ENCODE measurements at places on chromosomes 3 and 15. TPM values are rescaled to one million over a fixed set of nuclear protein-coding genes. Genes with fewer than 3 reads are reported as not detected.

GRCh38 chr15:29099131-29099880, 170.3 kb downstream of the NSMCE3 start:
- no peaks in the 10 kb centered on the region for H3K4me1 ChIP-seq
- H3K27me3 ChIP-seq = no peaks in the 10 kb centered on the region
- no peak overlapping the region for H3K4me3 ChIP-seq
- no peak for DNase-seq

Gene PSTPIP1
- total RNA-seq = 0.57 TPM

- H3K4me1 ChIP-seq = peaks cover 8% of the 10 kb centered on the region
- no peaks in the 10 kb centered on the region for H3K36me3 ChIP-seq
- H3K27ac ChIP-seq = no peak overlapping the region
- no peaks in the 10 kb centered on the region for H3K27me3 ChIP-seq
- DNase-seq = no peak
Observed at GRCh38 chr3:126536126-126536525, 12.2 kb downstream of the CHST13 start.

- H3K36me3 ChIP-seq = no peaks in the 10 kb centered on the region
- no peaks in the 10 kb centered on the region for H3K4me1 ChIP-seq
- no peaks in the 10 kb centered on the region for H3K27me3 ChIP-seq
- no peak overlapping the region for H3K4me3 ChIP-seq
- H3K27ac ChIP-seq = no peak overlapping the region
Observed at GRCh38 chr3:73321286-73321999, 260.0 kb downstream of the EBLN2 start.

Gene WDR93
- not detected for total RNA-seq

GRCh38 chr15:96347181-96348111, 16.9 kb downstream of the NR2F2 start:
- H3K27me3 ChIP-seq = no peaks in the 10 kb centered on the region
- DNase-seq = no peak
- peaks cover 73% of the 10 kb centered on the region for H3K4me1 ChIP-seq
- H3K27ac ChIP-seq = peak overlapping the region; percentile 87

GRCh38 chr3:37227870-37228549, 53.6 kb upstream of the LRRFIP2 start:
- H3K36me3 ChIP-seq = no peaks in the 10 kb centered on the region
- no peaks in the 10 kb centered on the region for H3K27me3 ChIP-seq
- no peak for DNase-seq

Gene CLRN1
- total RNA-seq = not detected

Gene PLSCR1
- 51.1 TPM for total RNA-seq

DNA sequence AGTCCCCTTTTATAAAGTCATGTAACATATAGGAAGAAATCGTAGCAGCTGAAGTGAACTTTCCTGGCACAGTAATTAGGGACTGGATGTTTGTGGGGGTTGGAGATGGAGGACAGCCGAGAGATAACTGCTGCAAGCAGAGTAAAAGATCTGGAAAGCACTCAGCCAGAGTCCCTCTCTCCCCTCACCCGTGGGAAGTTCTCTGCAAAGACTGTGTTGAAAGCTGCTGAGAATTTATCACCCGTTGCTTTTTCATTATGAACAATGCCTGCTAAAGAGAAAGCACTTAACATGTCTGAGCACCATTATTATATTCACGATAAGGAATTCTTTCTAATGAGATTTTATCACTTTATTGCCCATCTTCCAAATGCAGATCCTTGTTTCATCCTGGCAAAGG, 248.8 kb downstream of the SHOX2 start:
- H3K4me3 ChIP-seq = no peak overlapping the region
- H3K36me3 ChIP-seq = no peaks in the 10 kb centered on the region
- peaks cover 8% of the 10 kb centered on the region for H3K4me1 ChIP-seq

GRCh38 chr15:59960318-59960717, 43.8 kb upstream of the FOXB1 start:
- DNase-seq = no peak
- no peaks in the 10 kb centered on the region for H3K36me3 ChIP-seq
- no peaks in the 10 kb centered on the region for H3K4me1 ChIP-seq
- no peak overlapping the region for H3K27ac ChIP-seq
- no peaks in the 10 kb centered on the region for H3K27me3 ChIP-seq
- no peak overlapping the region for H3K4me3 ChIP-seq

DNA sequence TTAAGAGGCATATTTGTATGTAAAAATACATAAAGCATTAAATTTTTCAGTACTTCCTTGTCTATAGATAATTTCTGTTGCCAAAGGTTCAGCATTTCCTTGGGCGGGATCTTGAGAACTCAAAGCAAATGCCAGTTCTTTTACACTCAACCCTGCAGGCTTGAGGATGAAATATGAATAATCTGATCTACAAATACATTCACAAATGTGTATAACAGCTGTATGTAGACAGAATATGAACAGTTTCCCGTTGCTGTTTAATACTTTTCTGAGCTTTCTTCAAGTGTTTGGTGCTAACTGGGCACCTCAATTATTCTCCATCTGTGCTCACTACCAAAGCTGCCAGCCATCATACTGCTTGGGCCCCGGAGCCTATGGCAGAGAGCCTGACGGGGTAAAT, 661.3 kb downstream of the NLGN1 start:
- H3K4me3 ChIP-seq = no peak overlapping the region
- H3K4me1 ChIP-seq = no peaks in the 10 kb centered on the region
- H3K27ac ChIP-seq = no peak overlapping the region
- no peaks in the 10 kb centered on the region for H3K27me3 ChIP-seq

Gene CHCHD6
- total RNA-seq = 21.9 TPM

Gene CIB2
- total RNA-seq = 1.7 TPM

- H3K4me1 ChIP-seq = no peaks in the 10 kb centered on the region
- no peak for DNase-seq
- H3K27me3 ChIP-seq = no peaks in the 10 kb centered on the region
- H3K36me3 ChIP-seq = no peaks in the 10 kb centered on the region
- H3K27ac ChIP-seq = no peak overlapping the region
Observed at GRCh38 chr3:70224337-70224736, 88.1 kb downstream of the MDFIC2 start.

Gene CYFIP1
- total RNA-seq = 92.5 TPM

Gene CADPS
- total RNA-seq = not detected

Gene BLOC1S6
- total RNA-seq = 22.5 TPM

DNA sequence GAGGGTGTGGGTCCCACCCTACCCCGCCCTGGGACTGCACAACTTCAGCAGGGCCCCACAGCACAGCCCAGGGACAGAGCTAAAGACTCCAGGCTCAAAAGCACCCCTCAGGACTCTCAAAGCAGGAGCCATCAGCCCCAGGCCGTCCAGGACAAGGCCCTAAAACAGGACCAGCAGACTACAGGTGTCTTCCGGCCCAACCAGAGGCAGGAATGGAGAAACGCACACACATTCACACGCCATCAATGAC, 26.1 kb downstream of the ATRIP start:
- peak overlapping the region; percentile 49 for H3K4me3 ChIP-seq
- no peak for DNase-seq
- H3K4me1 ChIP-seq = peaks cover 89% of the 10 kb centered on the region
- H3K36me3 ChIP-seq = peaks cover 16% of the 10 kb centered on the region
- H3K27ac ChIP-seq = peak overlapping the region; percentile 97

DNA sequence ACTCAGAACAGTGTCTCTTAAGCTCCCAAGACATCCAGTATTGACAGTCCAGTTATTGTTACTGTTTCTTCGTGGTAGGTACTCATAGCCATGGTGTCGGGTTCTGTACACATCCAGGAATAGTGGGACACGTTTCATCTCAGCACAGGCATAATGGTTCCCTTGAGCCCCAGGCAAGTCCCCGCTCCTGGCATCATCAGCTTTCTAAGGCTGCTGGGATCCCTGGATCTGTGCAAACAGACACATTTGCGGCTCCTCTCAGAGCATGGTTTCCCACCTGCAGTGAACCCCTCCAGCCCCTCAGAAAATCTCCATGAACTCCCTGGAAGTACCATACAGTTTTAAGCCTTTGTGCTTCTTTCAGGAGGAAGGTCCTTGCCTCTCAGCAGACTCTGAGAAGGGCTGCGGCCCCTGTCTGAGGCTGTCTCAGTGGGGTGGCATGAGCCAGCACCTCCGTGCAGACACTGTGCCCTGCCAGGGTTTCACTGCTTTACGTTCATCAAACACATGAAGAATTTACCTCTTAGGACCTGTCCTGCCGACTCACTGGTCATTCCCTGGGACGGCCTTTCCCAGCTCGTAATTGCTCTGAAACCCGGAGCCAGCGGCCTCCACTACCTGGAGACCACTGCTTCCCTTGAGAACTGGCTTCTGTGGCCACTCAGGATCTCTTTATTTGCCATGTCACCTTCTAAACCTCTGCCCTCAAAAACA, 124.9 kb downstream of the LRRK1 start:
- H3K27ac ChIP-seq = no peak overlapping the region
- peaks cover 4% of the 10 kb centered on the region for H3K36me3 ChIP-seq
- no peaks in the 10 kb centered on the region for H3K27me3 ChIP-seq
- no peak for DNase-seq

Gene CLDN16
- 0.38 TPM for total RNA-seq
